Substantia nigra (tissue), 51 donors: ENCODE measurements at places on chromosomes 5 and 9.
A peak's percentile ranks its signal among the peaks of the same experiment; 100 is the strongest.

- DNase-seq: no peak
Observed at GRCh38 chr5:86971034-86971571, 296.6 kb upstream of the RASA1 start.

DNA sequence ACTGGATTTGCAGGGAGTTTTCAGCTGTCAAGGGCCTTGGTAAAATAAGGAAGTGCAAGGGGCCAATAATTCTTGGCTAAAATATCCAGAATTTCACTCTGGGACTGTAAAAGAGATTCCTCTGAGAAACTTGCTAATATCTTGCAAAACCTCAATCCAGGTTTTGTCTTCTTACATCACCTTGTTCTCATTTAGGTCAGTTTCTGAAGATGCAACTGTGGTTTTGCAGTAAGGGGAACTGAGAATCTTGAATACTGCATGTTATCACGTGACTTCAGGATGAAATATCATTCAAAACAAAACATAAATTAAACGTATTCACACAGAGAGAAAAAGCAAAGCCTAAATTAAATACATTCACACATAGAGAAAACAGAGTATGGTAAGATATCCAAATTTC lies 35.0 kb upstream of the RIC1 start:
- no peak for DNase-seq

DNA sequence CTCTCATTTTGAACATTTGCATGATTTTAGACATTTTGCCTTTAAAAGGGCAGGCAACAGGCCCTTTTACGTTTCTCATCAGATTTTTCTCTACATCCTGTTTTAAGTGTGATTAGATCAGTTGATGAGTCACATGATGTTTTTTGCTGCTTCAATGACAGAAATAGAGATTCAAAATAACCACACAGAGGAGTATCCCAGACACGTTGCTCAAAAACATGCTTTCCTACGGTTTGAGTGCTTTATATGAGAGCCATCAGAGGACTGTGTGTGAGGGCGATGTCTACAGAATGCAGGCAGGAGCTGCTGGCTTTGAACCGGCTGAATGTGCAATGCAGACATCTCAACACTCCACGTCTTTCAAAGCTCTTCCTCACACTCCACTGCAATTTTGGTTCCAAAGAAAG lies 42.1 kb downstream of the OTULIN start:
- DNase-seq: no peak

- DNase-seq: no peak
Observed at GRCh38 chr5:54932789-54933188, 52.6 kb downstream of the ESM1 start.

GRCh38 chr9:32385152-32385884 lies 875 bp downstream of the ACO1 start:
- no peak for DNase-seq

DNA sequence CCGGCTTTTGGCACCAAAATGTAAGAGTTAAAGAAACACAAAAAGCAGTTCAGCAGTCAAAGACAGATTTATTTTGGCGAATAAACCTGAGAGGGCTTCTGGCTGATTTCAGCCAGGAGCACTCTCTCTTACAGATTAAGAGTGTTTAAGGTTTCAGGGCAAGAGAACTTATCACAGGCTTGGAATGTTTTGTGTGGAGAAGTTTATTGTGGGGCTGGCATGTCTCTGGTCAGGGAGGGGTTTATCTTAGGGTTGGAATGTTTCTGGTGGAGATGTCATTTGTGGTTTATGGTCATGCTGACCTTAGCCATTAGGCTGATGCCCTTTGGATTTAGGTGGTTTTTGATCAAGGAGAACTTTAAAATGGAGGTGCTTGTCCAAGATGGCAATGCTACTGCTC lies 622.3 kb upstream of the PTPRD start:
- no peak for DNase-seq

DNA sequence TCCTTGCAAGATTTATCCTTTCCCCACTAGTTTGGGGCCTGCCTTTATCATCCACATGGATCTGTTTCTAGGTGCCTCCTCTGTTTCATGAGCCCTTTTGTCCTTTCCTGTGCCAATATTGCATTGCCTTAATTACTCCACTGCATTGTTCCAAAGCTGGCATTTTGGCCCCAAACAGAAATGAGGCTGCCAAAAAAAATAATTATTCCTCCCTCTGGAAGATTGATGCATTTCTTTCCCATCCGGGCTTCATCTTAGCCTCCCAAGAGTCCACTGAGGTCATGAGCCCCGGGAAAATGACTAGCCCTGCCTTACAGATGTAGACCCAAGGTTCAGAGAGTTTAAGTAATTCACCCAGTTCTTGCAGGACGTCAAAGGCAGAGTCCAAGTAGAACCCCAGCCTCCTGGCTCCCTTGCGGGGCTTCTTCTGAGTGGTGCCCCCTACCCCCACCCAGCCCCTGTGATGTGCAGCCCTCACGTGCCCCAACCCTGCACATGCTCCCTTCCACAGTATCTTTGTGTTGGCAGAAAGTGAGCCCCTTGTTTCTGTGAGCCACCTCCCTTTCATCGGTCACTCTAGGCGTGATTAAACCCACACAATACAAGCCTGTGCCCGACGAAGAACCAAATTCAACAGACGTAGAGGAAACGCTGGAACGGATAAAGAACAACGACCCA lies 62.1 kb downstream of the TMOD1 start:
- DNase-seq: no peak

DNA sequence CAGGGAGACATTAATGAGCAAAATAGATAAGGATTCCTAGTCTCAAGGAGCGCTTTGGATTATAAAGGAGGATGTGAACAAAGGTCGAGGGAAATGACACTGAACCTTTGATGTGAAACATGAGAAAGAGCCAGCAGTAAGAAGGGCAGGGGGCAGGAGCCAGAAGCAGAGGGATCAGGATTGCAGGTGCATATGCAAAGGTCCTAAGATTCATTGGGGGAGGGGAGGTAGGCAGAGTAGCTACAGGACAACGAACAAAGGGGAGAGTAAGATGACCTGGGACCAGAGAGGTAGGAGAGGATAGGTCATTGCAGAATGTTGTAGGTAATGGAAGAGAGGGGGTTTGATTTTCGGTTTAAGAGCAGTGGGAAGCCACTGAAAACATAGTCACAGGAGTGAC lies 129.2 kb upstream of the TRPM3 start:
- no peak for DNase-seq

- no peak for DNase-seq
Observed at GRCh38 chr5:105587963-105588662, 2025.5 kb upstream of the NUDT12 start.

- no peak for DNase-seq
Observed at GRCh38 chr5:179342577-179342976, 2.7 kb downstream of the ADAMTS2 start.

GRCh38 chr9:97923529-97924108 lies 1.3 kb upstream of the TRMO start:
- peak; percentile 66 for DNase-seq
